ENCODE measurements at places on chromosomes 6 and 20. TPM values are rescaled to one million over a fixed set of nuclear protein-coding genes. Genes with fewer than 3 reads are reported as not detected.

Gene VGLL2
- total RNA-seq = not detected

Gene PRDM13
- total RNA-seq = not detected

Gene TRIM15
- total RNA-seq = not detected

Gene HCRTR2
- total RNA-seq = not detected

Gene RBPJL
- not detected for total RNA-seq

Gene HAO1
- not detected for total RNA-seq

Gene UBE2V1
- 95.7 TPM for total RNA-seq

Gene FLRT3
- total RNA-seq = 0.13 TPM

Gene TMC2
- total RNA-seq = not detected

Gene TM9SF4
- 46.8 TPM for total RNA-seq

Gene SOX18
- not detected for total RNA-seq

Gene MOG
- total RNA-seq = not detected

Gene GPSM3
- 1.0 TPM for total RNA-seq

Gene PRSS35
- 2.9 TPM for total RNA-seq

Gene NDRG3
- 23.3 TPM for total RNA-seq

Gene CDKAL1
- 25.0 TPM for total RNA-seq

Gene ADGRB3
- total RNA-seq = 0.13 TPM

Gene NAA20
- total RNA-seq = 45.2 TPM

Gene DSP
- 1.3 TPM for total RNA-seq

Gene MRS2
- 21.4 TPM for total RNA-seq

Gene PRL
- 0.11 TPM for total RNA-seq

Gene PROKR2
- total RNA-seq = not detected

Gene JPH2
- total RNA-seq = 0.22 TPM

Gene GABRR1
- not detected for total RNA-seq

Gene GHRH
- not detected for total RNA-seq

Gene PDE10A
- total RNA-seq = 0.39 TPM

Gene SLC17A2
- not detected for total RNA-seq

Gene ANKRD66
- not detected for total RNA-seq

Gene HSPA1L
- 1.4 TPM for total RNA-seq

Gene CTSA
- total RNA-seq = 116 TPM

Gene MAVS
- total RNA-seq = 30.8 TPM

Gene CCN5
- 21.1 TPM for total RNA-seq

Gene CDSN
- not detected for total RNA-seq

Gene GRM1
- 0.26 TPM for total RNA-seq

Gene SNAP91
- 0.52 TPM for total RNA-seq

Gene RNF182
- 0.13 TPM for total RNA-seq
